8988T (cell line): ENCODE measurements at places on chromosomes 5 and 9.

DNA sequence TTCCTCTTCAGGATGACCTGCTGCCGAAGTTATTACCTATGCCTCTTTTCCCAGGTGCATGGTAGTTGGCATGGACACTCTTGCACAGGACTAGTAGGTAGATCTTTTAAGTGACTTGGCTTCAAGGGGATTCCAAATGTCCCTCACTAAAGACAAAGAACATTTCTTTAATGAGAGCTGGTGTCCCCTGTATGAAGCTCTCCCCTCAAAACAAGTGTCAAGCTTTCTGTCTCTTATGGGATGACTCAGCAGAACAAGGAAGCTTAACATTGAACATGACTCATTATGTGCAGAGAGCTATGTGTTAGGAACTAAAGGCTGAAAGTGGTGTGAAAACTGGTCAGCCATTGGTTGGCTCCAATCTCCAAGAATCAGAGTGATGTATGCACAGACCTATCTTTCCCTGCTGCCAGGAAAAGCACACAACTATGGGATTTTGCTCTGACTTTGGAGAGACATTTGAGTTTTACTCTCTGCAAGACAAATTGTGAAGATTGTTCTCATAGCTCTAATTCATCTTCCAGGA is 120.5 kb downstream of the PRDM6 start:
- DNase-seq, result no peak

DNA sequence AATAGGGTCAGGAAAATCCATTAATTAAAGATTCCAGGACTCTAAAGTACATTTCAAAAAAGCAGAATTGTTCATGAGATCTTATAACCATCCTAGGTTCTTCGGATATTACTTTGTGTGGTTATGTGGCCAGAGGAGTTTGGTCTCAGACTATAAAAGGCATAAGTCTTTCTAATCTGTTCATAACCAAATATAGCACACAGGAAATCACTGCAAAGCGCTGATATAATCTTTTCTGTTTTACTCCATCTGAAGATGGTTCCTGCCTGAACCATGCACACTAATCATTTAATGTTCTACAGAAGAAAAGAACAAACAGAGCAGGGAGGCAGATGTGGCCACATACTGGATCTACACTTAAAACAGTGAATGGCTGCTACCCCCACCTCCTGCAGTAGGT is 182.8 kb downstream of the SEMA5A start:
- no peak for DNase-seq

GRCh38 chr9:23636199-23636598 is 189.8 kb downstream of the ELAVL2 start:
- no peak for DNase-seq

DNA sequence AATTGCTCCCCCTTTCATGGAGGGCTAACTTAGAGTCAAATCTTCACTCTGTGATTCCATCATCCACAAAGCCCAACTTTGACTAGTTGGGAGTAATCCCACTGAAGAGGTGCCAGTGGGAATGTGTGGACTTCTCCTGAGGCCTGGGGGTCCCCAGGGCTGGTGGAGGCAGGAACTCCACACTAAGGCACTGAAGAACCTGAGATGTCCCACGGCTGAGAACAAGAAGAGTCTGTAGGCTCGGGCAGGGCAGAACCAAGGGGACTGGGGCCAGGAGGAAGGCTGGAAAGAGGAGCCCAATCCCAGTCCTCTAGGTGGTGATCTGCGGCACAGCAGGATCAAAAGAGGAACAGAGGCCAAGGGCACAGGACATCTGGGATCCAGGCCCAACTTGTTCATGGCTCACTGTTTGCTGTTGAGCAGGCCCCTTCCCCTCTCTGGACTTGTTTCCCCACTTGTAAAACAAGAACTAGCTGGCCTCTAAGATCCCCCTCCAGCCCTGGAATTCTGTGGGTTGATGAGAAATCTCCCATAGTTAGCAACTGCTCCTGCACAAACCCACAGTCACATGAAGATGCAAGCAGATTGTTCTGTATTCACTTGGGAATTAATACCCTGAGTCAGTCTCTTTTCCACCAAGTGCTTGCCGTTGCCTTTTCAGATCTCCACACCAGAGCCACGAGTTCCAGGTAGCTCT is 32.7 kb upstream of the ALDH1B1 start:
- DNase-seq, result no peak
